HFF-Myc (cell line): ENCODE measurements at places on chromosomes 5 and 9.

DNA sequence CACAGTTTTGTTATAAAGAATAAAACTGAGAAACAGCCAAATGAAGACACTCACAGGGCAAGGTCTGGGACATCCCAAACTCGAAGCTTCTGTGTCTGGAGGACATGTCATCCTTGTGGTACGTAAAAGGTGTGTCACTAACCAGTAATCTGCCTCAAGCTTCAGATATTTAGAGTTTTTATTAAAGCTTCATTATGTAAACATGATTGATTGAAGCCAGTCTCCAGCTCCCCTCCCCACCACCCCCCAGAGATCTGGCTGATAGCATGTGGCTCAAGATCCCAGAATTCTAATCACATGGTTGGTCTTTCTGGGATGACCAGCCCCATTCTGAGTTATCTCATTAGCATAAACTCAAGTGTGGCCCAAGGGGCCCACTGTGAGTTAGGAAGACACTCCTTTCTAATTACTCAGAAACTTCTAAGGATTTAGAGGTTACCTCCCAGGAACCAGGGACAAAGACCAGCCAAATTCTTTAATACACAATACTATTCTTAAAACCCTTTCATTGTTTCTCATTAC lies 31.4 kb upstream of the ERAP1 start:
- DNase-seq: no peak

DNA sequence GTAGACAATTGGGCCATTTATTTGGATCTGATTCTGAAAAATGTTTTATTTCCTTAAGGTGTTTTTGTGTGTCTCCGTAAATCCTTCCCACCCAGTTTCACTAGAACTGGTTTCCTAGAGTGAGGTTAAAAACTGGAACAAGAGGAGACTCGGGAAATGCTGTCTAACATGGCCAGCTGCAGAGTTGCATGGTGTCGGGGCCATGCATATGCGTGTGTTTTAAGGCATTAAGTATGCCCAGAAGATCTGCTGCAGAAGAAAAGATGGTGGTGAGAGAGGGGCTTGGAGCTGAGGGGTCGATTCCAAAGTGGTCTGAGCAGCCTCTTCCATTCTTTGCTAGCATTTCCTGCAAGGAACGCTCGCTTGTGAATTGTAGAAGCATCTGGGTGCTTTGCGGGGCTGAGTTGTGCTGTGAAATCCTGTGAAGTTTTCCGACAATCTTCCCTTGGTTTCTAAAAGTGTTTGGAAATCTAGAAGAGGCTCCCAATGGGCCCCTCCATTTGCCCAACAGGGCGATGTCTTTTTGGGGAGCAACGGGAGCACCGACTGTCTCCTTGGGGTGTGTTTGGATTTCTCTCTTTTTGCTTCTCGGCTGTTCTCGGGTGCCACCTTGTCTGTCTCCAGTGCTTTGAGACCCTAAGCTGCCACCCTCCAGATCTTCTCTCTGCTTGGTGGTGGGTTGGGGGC lies 113.8 kb downstream of the COL5A1 start:
- no peak for DNase-seq

GRCh38 chr5:40365342-40366330 lies 314.1 kb upstream of the PTGER4 start:
- no peak for DNase-seq

DNA sequence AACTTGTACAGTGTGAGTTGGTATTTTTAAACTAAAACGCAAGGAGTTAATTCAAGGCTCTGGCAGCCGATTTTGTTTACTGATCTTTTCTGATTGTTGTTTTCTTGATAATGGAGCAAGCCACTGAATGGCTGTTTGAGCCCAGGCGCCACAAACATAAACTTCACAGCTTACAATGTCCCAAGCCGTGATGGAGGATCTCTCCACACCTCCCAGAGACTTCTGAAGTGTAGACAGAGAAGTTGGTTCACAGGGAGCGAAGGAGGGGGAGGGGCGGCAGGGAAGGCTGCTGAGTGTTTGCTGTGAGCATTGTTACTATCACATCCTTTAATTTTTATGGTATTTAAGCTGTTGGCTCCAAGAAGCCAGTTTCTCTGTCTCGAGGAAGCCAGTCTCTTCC lies 14.7 kb downstream of the ISL1 start:
- DNase-seq: no peak

DNA sequence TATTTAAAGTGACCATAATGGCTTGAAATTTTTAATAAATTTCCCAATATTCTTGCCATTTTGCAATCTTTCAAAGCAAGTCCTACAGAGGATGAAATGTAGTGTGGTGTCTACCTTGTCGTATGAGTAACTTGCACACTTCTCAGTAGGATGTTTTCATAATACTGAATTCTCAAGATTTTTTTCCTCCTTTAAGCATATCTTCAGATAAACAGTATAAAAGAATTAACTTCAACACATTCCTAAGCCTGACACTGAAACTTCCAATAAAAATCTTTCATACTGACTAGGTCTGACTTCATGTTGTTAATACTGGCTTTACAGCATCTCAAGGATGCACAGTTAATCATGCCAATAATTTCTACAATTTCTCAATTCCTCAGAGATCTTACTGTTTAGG lies 62.0 kb downstream of the DROSHA start:
- no peak for DNase-seq

- DNase-seq: no peak
These were observed 902 bp downstream of the HABP4 start for GRCh38 chr9:96450613-96451528.

DNA sequence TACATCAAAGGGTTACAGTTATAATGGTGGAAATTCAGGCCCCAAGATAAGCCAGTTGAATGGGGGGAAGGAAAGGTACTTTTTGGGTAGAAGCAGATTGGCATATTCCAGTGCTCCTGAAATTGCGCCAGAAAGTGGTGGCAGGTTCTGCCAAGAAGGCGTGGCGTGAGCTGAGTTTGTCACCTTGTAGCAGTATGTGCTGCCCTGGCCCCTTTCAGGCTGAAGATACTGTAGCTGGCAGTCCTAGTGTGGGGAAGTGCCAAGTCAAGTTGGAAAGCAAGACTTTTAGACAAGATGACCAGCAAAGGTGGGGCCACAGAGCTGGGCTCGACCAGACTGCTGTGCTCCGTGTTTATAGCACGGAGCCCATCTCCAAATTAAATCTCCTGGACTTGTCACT lies 133.6 kb upstream of the GLRA1 start:
- DNase-seq: no peak

DNA sequence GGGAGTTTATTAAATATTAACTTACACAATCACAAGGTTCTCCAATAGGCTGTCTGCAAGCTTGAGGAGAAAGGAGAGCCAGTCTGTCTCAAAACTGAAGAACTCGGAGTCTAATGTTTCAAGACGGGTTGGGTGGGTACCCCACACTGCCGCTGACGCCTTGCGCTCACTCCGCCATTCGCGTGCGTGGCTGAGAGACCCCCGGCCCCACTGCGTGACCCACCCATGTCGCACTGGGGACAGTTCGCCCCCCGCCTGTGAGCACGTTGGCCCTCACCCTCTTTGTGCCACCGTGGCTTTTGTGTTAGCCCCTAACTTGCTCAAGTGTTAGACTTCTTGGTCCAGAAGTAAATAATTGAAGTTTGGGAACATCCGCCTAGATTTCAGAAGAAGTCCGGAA lies 270.0 kb upstream of the ITGA1 start:
- DNase-seq: no peak

- DNase-seq: no peak
These were observed 110.5 kb upstream of the CDKN2B start for GRCh38 chr9:22119522-22120158.

GRCh38 chr5:136089791-136090190 lies 42.9 kb upstream of the SMAD5 start:
- DNase-seq: no peak

DNA sequence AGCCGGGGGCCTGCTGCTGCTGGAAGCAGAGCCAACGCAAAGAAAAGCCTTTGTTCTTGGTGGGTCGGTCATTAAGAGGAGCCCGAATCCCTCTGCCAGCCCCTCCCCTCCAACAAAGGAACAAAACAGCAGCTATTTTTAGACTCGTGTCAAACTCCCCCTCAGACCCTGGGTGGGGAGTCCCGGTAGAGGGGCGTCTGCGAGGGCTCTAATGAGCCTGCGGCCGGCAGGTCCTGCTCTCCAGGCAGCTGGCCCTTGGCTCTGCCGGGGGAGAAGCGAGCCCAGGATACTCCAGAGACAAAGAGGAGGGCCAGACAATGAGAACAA lies 114.0 kb downstream of the LHX2 start:
- DNase-seq: no peak

DNA sequence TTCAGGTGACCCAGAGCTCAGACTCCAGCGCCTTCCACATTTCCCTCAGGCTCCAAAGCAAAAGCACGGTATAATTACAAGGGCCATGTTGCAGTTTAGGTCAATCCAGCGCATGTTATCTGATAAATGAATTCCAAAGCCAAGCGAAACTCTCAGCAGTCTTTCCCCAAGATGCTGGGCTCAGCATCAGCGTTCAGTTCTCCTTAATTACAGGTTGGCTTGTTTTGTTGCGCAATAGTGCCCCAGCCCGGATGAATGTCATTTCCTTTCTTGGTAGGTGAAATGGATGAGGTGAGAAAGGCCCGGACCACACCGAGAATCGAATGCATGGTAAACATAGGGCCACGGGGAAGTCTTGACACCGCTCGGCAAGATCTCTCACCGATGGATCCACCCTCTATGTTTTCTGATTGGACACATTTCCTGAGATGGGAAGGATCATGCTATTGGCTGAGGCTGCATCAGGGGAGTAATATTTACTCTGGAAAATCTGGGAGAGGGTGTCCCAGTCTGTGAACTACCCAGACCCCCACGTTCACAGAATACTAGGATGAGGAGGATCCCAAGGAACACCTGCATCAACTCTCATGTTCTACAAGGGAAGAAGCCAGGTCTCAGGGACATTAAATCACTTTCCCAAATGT lies 221.2 kb upstream of the ANKRD55 start:
- no peak for DNase-seq

DNA sequence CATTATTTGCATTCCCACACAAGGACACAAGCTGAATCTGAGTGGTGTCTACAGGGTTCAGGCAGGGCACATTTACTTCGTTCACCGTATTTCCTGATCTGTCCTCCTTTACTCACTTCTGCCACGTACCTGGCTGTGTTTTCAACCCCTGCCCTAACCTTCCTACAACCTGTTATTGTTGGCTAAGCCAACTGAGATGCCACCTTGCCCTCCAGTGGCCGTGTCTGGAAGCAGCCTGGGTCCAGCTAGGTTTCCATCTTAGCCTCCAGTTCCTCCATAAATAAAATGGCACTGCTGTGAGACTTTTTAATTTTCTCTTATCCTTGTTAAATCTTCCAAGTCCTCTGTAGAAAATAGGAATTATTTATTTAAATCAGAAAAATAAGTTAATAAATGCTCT lies 64.8 kb downstream of the ATP10B start:
- DNase-seq: no peak

DNA sequence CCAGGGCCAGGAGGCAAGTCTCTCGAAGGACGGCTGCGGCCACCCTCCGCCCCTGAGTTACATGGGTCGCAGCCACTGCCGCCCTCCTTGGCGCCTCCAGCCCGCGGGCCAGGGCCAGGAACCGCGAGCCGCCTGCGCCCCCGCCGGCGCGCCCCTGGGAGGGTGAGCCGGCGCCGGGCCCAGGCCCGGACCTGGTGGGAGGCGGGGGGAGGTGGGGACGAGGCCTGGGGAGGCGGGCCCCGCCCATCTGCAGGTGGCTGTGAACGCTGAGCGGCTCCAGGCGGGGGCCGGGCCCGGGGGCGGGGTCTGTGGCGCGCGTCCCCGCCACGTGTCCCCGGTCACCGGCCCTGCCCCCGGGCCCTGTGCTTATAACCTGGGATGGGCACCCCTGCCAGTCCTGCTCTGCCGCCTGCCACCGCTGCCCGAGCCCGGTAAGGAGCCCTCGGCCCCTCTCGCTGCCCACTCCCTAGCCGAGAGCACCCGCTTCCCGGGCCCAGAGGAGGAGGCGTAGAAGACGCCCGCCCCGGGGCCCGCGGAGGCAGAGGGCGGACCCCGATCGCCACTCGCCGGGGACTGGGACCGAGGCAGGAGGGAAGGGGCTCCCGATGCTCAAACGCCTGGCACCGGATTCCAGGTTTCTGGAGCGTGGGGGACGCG lies at the start of gene ASS1:
Gene ASS1, plus strand, starts transcription at position 397 of the 657 bp plus-strand sequence. CDS start 7,268 bp downstream, outside the sequence.
- no peak for DNase-seq

- no peak for DNase-seq
These were observed 111.8 kb downstream of the UNC13B start for GRCh38 chr9:35273591-35273990.

DNA sequence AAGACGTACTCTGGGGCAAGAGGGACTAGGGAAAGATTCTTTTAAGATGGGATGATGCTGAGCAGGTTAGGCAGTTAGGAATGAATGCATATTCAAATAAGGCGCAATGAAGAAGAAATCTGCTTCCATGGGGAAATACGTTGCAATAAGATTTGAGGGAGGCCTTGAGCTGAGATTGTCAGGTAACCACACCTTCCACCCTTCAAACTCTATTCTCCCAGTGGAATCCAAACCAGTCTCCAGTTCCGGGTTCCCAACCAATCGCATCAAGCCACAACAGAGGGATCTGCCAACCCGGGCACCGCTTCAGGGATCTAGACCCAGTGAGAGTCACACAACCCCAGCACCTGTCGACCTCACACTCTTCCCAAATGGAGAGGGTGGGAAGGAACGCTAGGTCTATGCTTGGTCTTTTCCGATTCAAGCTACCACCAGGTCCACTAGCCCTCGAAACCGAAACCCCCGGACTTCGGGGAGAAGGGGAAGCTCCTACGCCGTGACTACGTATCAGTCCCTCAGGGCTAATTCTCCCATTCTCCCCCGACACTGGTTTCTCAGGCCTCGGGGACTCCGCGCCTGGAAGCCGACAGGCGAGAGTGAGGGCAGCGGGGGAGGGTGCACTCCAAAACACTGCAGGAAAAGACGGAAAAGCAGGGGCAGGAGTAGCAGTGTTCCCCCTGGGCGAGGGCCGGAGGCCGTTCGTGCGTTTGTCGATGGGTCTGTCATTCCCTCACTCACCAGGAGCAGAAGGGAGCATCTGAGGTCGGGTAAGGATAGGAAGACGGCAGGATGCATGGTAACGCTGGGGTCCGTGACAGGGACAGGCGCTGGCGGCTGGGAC lies 534 bp downstream of the ERP44 start:
- peak; percentile 15 for DNase-seq

DNA sequence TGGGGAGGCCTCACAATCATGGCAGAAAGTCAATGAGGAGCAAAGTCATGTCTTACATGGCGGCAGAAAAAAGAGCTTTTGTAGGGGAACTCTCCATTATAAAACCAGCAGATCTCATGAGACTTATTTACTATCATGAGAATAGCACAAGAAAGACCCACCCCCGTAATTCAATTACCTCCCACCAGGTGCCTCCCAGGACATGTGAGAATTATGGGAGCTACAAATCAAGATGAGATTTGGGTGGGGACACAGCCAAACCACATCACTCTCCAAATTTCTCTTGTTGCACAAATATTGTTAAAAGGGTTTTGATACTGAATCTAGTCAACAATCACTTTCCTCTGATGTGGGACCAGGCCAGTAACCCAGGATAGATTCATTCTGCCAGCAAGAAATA lies 1176.1 kb downstream of the CDH9 start:
- DNase-seq: no peak

- no peak for DNase-seq
These were observed 83.2 kb upstream of the FST start for GRCh38 chr5:53397141-53397757.

- DNase-seq: no peak
These were observed 1099.7 kb downstream of the DTWD2 start for GRCh38 chr5:117888688-117889087.
